ENCODE measurements at places on chromosomes 6 and 20. TPM values are rescaled to one million over a fixed set of nuclear protein-coding genes. Genes with fewer than 3 reads are reported as not detected.

- peak within 1 kb of the TSS; percentile 71 for H3K4me3 ChIP-seq
- peaks cover 15% of the 10 kb centered on the region for H3K4me1 ChIP-seq
- DNase-seq, result peak; percentile 11
- H3K27ac ChIP-seq, result no peak within 1 kb of the TSS
- peaks cover 54% of the 10 kb centered on the region for H3K27me3 ChIP-seq
Observed at GRCh38 chr6:131950767-131951575, at the start of gene CCN2. Gene CCN2 (minus strand): TSS chr6:131951372. CDS start chr6:131951172, 200 bp downstream.

Gene SLC24A3
- total RNA-seq, result not detected

Gene SMIM28
- total RNA-seq, result not detected

GRCh38 chr20:8129211-8129976 is 2.7 kb upstream of the PLCB1 start:
- H3K27ac ChIP-seq, result no peak overlapping the region
- H3K36me3 ChIP-seq, result no peaks in the 10 kb centered on the region
- H3K4me1 ChIP-seq, result peaks cover 15% of the 10 kb centered on the region
- DNase-seq, result no peak

DNA sequence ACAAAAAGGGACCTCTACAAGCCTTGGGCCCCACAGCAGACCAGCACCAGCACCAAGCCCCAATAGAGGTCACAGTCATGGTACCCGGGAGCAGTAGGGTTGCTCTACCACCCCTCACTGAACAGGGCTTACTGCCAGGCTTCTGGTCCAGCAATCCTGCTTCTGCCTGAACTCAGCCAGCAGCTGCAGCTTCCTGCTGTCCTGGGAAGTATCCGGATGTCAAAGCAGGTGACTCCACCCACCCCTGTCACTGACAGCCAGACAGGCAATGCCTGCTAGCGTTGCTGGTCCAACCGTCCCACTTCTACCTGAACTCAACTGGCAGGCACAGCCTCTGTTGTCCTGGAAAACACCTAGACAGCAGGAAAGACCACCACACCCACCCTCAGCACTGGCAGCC is 47.0 kb upstream of the PCSK2 start:
- H3K4me3 ChIP-seq, result no peak overlapping the region
- H3K27me3 ChIP-seq, result no peaks in the 10 kb centered on the region
- DNase-seq, result no peak

Gene LKAAEAR1
- total RNA-seq, result not detected

DNA sequence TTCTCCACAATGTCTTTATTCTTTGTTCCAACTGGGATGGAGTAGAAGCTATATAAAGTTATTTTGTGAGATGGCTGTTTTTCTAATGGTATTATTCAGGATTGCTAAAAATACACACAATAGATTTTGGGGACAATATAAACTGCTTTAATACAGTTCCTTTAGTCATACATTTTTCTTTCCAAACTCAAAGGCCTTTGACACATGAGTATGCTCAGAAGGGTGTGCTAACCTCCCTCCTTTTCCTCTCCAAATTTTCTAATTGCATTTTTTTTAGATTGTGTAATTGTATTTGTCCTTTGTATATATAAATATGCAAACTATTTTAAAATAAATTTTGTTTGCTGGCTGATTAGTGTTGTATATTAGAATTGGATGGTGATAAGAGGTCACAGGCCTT is 119.6 kb upstream of the FOXO3 start:
- peaks cover 16% of the 10 kb centered on the region for H3K4me1 ChIP-seq
- no peak for DNase-seq
- peaks cover 28% of the 10 kb centered on the region for H3K27me3 ChIP-seq
- no peak overlapping the region for H3K27ac ChIP-seq
- no peak overlapping the region for H3K4me3 ChIP-seq

DNA sequence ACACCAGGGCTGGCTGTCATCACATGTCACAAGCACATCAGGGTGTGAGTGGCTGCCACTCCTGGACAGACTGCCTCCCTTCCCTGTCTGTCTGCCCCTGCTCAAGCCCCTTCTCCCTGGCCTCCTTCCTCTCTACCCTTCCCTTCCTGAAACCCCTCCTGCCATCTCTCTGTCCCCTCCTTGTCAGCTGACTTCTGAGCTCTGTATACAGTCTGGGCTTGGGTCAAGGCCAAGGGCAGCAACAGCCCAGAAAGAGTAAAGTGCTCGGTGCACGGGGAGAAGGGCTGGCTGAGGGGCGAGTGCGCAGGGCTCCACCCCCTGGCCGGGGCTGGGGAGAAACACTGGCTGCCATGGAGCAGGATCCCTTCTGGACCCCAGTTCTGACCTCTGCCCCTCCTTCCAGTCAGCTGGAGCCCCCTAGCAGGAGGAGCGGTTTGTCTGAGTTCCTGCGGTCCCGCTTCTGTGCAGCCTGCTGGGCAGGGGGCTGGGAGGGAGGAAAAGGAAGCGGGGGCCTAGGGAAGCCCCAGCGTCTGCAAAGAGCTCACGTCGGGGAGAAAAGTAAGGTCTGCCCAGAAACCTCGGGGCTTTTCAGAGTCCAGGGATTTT is 2.0 kb downstream of the LKAAEAR1 start:
- H3K27me3 ChIP-seq, result peaks cover 3% of the 10 kb centered on the region
- H3K4me3 ChIP-seq, result peak overlapping the region; percentile 13
- DNase-seq, result no peak
- H3K4me1 ChIP-seq, result peaks cover 24% of the 10 kb centered on the region

- H3K4me3 ChIP-seq, result no peak overlapping the region
- H3K27me3 ChIP-seq, result peaks cover 2% of the 10 kb centered on the region
- no peak for DNase-seq
- H3K4me1 ChIP-seq, result no peaks in the 10 kb centered on the region
- H3K36me3 ChIP-seq, result no peaks in the 10 kb centered on the region
Observed at GRCh38 chr6:139973669-139974344, 599.4 kb upstream of the CITED2 start.

- H3K27me3 ChIP-seq, result peaks cover 27% of the 10 kb centered on the region
- no peak for DNase-seq
- H3K4me1 ChIP-seq, result peaks cover 3% of the 10 kb centered on the region
- no peaks in the 10 kb centered on the region for H3K36me3 ChIP-seq
- H3K4me3 ChIP-seq, result no peak overlapping the region
Observed at GRCh38 chr6:1322156-1322555, 10.3 kb downstream of the FOXQ1 start.

Gene BPIFA3
- not detected for total RNA-seq

Gene GINS1
- 31.5 TPM for total RNA-seq

- no peak overlapping the region for H3K4me3 ChIP-seq
- no peaks in the 10 kb centered on the region for H3K4me1 ChIP-seq
- no peak overlapping the region for H3K27ac ChIP-seq
Observed at GRCh38 chr6:79543886-79544285, 6.7 kb upstream of the LCA5 start.

DNA sequence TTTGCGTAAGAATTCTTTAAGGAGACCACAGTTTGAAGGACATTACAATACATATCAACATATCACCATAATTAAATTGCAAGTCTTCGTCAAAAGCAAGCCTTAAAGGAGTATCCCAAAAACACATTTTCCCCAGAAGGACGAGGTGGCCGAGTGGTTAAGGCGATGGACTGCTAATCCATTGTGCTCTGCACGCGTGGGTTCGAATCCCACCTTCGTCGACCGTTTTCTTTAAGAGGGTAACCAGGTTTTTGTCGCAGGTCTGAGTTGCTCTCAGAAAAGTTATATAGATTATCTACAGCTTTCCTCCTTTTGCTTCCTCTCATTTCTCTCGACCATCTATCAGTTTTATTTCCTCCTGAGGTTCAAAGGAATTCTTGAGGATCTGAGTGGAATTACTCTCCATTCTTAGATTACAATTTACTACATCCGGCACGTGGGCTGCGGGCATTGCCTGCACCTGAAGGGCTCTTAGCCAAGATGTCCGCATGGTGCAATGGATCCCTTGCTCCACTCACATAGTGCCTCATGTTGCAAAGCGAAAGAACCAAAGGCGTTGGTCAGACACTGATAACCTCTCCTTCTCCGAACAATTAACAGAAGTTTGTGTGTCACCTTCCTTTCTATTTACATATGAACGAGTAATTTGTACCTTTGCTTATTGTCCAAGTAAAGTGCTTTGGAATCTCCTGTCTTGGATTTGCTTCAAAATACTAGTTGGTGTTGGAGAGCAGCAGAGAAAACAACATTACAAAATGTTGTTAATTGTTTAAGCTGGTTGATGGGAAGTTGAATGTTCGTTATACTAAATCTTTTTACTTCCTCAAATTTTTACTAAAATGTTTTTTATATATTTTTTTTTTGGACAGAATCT is 14.0 kb downstream of the POM121L2 start:
- no peak for DNase-seq
- peaks cover 72% of the 10 kb centered on the region for H3K27me3 ChIP-seq
- H3K4me3 ChIP-seq, result peak overlapping the region; percentile 30
- H3K4me1 ChIP-seq, result peaks cover 5% of the 10 kb centered on the region
- H3K36me3 ChIP-seq, result peaks cover 23% of the 10 kb centered on the region

- peaks cover 2% of the 10 kb centered on the region for H3K27me3 ChIP-seq
- H3K27ac ChIP-seq, result no peak overlapping the region
- no peak overlapping the region for H3K4me3 ChIP-seq
- DNase-seq, result no peak
- peaks cover 46% of the 10 kb centered on the region for H3K4me1 ChIP-seq
Observed at GRCh38 chr6:159074120-159074684, 29.4 kb upstream of the TAGAP start.

Gene SLC52A3
- not detected for total RNA-seq
